ENCODE measurements at places on chromosomes 3 and 15.

GRCh38 chr3:3196148-3196861 lies 16.8 kb upstream of the CRBN start:
- DNase-seq: peak; percentile 43

DNA sequence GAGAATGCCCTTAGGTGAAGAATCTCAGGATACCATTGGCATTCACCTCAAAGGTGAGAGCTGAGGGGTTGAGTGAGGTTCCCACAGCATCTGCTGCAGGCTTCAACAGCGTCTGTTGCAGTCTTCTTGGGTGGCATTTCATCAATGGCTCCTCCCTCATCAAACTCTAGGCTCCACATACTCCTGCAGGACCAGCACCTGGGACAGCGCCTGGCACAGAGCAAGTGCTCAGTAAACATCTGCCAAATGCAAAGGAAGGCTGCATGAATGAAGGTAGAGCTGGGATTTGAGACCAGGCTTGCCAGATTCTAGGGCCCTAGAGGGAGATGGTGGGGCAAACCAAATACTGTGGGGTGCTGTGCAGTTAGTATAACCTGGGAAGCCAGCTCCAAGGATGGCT lies 9.6 kb downstream of the TRH start:
- no peak for DNase-seq

- no peak for DNase-seq
Observed at GRCh38 chr3:175748087-175748730, 889.1 kb downstream of the NAALADL2 start.

- no peak for DNase-seq
Observed at GRCh38 chr15:57821826-57822225, 115.3 kb downstream of the POLR2M start.

DNA sequence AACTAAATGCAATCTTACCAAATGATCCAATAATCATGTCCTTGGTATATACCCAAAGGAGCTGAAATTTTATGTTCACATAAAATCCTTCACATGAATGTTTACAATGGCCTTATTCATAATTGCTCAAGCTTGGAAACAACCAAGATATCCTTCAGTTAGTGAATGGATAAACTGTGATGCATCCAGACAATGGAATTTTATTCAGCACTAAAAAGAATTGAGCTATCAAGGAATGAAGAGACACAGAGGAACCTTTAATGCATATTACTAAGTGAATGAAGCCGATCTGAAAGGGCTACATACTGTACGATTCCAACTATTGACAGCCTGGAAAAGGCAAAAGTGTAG lies 168.4 kb downstream of the PDE8A start:
- no peak for DNase-seq

GRCh38 chr3:23333633-23334032 lies 130.5 kb downstream of the UBE2E2 start:
- DNase-seq: no peak

Data from kidney (tissue), 22 donors.